ENCODE measurements at places on chromosomes 3 and 15. TPM values are rescaled to one million over a fixed set of nuclear protein-coding genes. Genes with fewer than 3 reads are reported as not detected.

STARD9 gene
- 2.5 TPM for total RNA-seq

WWTR1 gene
- 44.1 TPM for total RNA-seq

CCR5 gene
- total RNA-seq, result 0.96 TPM

SRGAP3 gene
- 13.6 TPM for total RNA-seq

SAMD7 gene
- total RNA-seq, result not detected

MORC1 gene
- not detected for total RNA-seq

MUC20 gene
- total RNA-seq, result 2.3 TPM

GRCh38 chr15:37140531-37141058 is 40.2 kb upstream of the MEIS2 start:
- no peaks in the 10 kb centered on the region for H3K27me3 ChIP-seq
- no peaks in the 10 kb centered on the region for H3K36me3 ChIP-seq
- DNase-seq, result no peak
- peaks cover 10% of the 10 kb centered on the region for H3K4me1 ChIP-seq
- H3K4me3 ChIP-seq, result no peak overlapping the region
- H3K27ac ChIP-seq, result no peak overlapping the region

DNA sequence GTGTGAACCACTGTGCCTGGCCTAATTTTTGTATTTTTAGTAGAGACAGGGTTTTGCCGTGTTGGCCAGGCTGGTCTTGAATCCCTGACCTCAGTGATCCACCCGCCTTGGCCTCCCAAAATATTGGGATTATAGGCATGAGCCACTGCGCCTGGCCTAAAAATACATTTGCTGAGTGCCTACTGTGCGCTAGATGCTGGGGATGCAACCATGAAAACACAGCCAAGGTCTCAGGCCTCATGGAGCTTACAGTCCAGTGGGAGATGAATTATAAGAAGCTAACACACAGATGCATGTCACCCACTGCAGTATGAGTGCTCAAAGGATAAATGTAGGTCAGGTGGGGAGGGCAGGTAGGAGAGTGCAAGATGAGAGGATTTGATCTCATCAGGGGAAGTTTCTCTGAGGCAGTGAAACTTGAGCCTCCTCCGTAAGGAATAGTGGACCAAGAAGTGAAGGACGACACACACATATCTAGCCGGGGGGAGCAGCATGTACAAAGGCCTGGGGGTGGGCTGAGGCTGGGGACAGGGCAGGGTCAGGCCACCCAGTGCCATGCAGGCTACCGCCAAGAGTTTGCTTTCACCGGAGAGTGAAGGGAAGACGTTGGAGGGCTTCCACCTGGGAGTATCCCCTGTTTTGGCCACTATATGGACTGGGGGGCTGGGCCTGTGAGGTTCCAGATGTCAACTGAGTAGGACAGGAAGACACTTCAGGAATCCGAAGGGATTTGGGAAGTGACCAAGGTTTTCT is 24.3 kb downstream of the IRAK2 start:
- H3K4me1 ChIP-seq, result peaks cover 76% of the 10 kb centered on the region
- no peaks in the 10 kb centered on the region for H3K36me3 ChIP-seq
- no peaks in the 10 kb centered on the region for H3K27me3 ChIP-seq

- H3K4me1 ChIP-seq, result no peaks in the 10 kb centered on the region
- H3K27me3 ChIP-seq, result no peaks in the 10 kb centered on the region
- no peaks in the 10 kb centered on the region for H3K36me3 ChIP-seq
Measured at GRCh38 chr15:77727635-77728304, 95.1 kb upstream of the LINGO1 start.

DNA sequence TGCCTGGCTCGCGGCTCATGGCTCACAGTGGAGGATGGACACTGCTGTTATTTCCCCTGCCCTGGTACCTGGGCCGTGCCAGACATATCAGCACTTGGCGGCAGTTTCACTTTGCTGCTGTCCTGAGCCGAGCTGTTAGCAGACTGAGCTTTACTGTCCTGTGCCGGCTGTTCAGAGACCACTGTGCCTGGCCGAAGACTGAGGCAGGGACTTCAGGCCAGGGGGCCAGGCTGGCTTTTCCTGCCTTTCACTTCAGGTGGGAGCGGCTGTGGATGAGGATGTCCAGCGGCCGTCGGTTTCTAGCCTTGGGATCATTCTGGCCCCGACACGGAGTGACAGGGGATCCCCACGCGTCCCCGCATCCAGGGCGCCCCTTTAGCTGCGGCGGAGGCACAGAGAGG is 1.1 kb downstream of the ATP10A start:
- peak overlapping the region; percentile 50 for H3K27ac ChIP-seq
- H3K27me3 ChIP-seq, result peaks cover 8% of the 10 kb centered on the region
- H3K4me3 ChIP-seq, result peak overlapping the region; percentile 51
- no peak for DNase-seq
- H3K36me3 ChIP-seq, result no peaks in the 10 kb centered on the region

DNA sequence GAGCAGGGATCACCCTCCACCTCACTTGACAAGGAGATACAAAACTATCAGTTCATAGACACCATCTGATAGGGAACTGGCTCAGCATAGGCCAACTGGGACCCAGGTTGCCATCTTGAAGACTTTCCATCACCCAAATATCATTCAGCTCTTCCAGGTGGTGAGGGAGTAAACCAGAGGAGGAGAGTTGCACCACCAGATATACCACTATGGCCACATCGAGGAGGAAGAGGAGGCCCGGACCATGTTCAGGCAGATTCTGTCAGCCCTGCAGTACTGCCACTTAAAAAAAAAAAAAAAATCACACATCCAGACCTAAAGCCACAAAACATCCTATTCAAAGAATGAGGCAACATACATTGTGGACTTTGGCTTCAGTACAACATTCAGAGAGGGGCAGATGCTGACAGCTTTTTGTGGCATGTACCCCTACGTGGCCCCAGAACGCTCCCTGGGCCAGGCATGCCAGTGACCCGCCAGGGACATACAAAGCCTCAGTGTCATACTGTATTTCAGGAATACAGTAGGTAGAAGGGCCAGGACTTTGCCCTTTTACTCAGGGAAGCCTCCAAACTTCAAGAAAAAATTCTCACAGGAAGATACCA is 18.4 kb upstream of the EMC3 start:
- H3K4me3 ChIP-seq, result no peak overlapping the region
- no peak overlapping the region for H3K27ac ChIP-seq
- H3K4me1 ChIP-seq, result peaks cover 4% of the 10 kb centered on the region
- H3K36me3 ChIP-seq, result no peaks in the 10 kb centered on the region

DNA sequence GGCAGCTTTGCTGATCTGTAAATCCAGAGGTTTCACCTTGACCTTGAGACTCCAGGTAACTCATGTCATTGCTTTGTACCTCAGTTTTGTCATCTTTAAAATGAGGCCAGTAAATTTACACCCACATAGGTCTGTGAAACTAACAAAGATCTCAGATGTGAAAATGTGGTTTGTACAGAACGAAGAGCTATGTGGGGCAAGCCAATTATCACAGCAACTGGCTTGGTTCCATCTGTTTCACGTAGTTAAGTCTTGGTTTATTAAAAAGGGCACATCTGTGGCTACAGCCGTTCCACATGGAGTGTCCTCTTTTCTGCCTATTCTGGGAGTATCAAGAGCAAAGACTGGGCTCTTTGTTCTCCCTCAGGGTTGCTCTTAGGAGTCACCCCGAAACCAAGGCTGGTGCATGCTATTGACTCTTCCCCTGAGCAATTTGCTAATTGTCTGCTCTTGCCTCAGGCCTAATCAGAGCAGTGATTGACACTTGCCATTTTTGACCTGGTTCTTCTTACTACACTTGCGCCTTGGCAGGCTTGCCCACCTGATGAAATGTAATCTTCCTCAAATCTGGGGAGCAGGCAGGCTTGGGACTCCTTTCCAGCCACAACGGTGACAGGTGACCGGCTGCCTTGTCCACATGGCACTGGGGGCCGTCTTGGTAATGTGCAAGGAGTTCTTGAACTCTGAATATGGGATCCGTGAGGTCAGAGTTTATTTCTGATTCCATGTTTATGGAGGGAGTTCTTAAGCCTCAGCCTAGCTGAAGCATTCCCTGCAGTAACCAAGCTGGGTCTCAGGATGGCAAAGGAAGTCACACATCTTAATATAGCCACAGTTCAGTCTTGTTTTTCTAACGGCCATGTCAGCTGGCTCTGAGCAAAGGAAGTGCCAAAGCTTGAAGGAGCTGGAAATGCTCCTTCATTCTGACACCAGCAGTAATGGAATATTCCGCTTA is 40.1 kb downstream of the EAF1 start:
- no peaks in the 10 kb centered on the region for H3K27me3 ChIP-seq
- H3K4me3 ChIP-seq, result no peak overlapping the region
- no peaks in the 10 kb centered on the region for H3K4me1 ChIP-seq
- H3K27ac ChIP-seq, result no peak overlapping the region
- no peak for DNase-seq

DNA sequence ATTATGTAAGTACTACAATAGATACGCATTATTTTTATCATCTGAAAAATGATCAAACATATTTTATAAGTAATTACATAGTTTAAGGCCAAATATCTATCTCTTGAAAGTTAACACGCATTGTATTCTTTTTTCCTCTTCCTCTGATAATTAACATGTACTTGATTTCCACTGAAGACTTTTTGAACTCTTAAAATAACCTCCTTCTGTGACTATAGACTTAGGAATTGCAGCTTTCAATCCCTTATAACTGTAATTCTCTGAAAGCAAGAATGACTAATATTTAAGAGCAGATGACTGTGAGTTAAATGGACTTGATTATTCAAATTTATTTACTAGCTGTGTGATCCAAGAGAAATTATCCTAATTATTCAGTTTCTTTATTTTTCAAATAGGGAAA is 730.6 kb upstream of the NECTIN3 start:
- no peaks in the 10 kb centered on the region for H3K4me1 ChIP-seq
- DNase-seq, result no peak
- no peaks in the 10 kb centered on the region for H3K27me3 ChIP-seq
- H3K4me3 ChIP-seq, result no peak overlapping the region
- H3K27ac ChIP-seq, result no peak overlapping the region

GRCh38 chr3:132694991-132695390 is 27.2 kb downstream of the NPHP3 start:
- no peaks in the 10 kb centered on the region for H3K27me3 ChIP-seq
- no peak for DNase-seq
- H3K4me3 ChIP-seq, result no peak overlapping the region

- no peak overlapping the region for H3K4me3 ChIP-seq
- no peak overlapping the region for H3K27ac ChIP-seq
- DNase-seq, result no peak
Measured at GRCh38 chr3:2420919-2421318, 322.3 kb downstream of the CNTN4 start.

DNA sequence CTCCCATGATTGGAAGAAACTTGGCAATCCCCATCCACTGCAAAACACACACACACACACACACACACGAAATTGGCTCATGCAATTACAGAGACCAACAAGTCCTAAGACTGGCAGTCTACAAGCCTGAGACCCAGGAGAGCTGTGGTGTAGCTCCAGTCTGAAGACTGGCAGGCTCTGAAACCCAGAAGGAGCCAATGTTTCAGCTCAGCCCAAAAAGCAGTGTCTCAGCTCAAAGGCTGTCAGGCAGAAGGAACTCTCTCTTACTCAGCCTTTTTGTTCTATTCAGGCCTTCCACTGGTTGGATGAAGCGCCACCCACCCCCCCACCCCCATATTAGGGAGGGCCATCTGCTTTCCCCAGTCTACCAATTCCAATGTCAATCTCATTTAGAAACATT is 32.1 kb downstream of the MESD start:
- no peaks in the 10 kb centered on the region for H3K27me3 ChIP-seq
- no peaks in the 10 kb centered on the region for H3K36me3 ChIP-seq
- no peaks in the 10 kb centered on the region for H3K4me1 ChIP-seq
- no peak overlapping the region for H3K4me3 ChIP-seq
- peak; percentile 3 for DNase-seq

- H3K4me3 ChIP-seq, result no peak overlapping the region
- H3K27me3 ChIP-seq, result no peaks in the 10 kb centered on the region
- no peaks in the 10 kb centered on the region for H3K4me1 ChIP-seq
- DNase-seq, result no peak
Measured at GRCh38 chr3:69294014-69294766, 91.7 kb downstream of the FRMD4B start.

- no peaks in the 10 kb centered on the region for H3K36me3 ChIP-seq
- H3K27me3 ChIP-seq, result no peaks in the 10 kb centered on the region
- DNase-seq, result no peak
- H3K27ac ChIP-seq, result no peak overlapping the region
- no peak overlapping the region for H3K4me3 ChIP-seq
Measured at GRCh38 chr3:102537123-102537522, 102.3 kb downstream of the ZPLD1 start.

GRCh38 chr3:141372656-141373055 is 4.4 kb downstream of the ZBTB38 start:
- no peak overlapping the region for H3K4me3 ChIP-seq
- H3K27ac ChIP-seq, result no peak overlapping the region
- H3K27me3 ChIP-seq, result no peaks in the 10 kb centered on the region

DNA sequence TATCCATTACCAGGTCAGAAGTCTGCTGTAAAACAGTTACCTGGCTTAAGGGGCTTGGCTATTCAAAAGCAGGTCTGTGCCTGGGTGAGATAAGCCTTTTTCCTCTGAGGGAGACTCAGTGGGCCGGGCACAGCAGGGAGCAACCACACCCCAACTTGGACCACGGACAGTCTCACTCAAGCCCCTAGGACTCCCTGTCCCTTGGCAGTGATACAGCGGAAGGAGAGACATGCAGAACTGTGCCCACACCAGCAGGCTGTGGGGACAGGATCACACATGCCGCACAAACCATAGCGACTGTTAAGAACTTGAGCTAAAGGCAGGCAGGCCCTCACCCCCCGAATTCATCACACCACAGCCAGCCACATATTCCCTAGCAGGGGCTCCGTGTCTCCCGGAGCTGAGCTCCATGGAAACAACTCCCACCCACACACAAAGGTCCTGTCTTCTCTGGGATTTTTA is 2.8 kb upstream of the GP5 start:
- H3K4me1 ChIP-seq, result peaks cover 5% of the 10 kb centered on the region
- peaks cover 15% of the 10 kb centered on the region for H3K27me3 ChIP-seq
- no peak for DNase-seq
- H3K4me3 ChIP-seq, result no peak overlapping the region
- no peak overlapping the region for H3K27ac ChIP-seq

- H3K27ac ChIP-seq, result no peak overlapping the region
- DNase-seq, result no peak
- H3K27me3 ChIP-seq, result no peaks in the 10 kb centered on the region
- H3K4me1 ChIP-seq, result peaks cover 7% of the 10 kb centered on the region
- no peak overlapping the region for H3K4me3 ChIP-seq
- no peaks in the 10 kb centered on the region for H3K36me3 ChIP-seq
Measured at GRCh38 chr3:177490626-177491025, 293.3 kb upstream of the TBL1XR1 start.

GRCh38 chr3:37443363-37444035 is 269.1 kb upstream of the LRRFIP2 start:
- H3K27ac ChIP-seq, result no peak overlapping the region
- DNase-seq, result no peak
- H3K27me3 ChIP-seq, result no peaks in the 10 kb centered on the region
- no peaks in the 10 kb centered on the region for H3K4me1 ChIP-seq
- no peaks in the 10 kb centered on the region for H3K36me3 ChIP-seq
